Colonic mucosa (tissue), 4 donors: ENCODE measurements at places on chromosomes 2 and 18. TPM values are rescaled to one million over a fixed set of nuclear protein-coding genes. Genes with fewer than 3 reads are reported as not detected.

CLIP4 gene
- 7.7 TPM for total RNA-seq

ST8SIA5 gene
- total RNA-seq = 0.37 TPM

ANKRD36C gene
- 18.9 TPM for total RNA-seq

TWIST2 gene
- 0.82 TPM for total RNA-seq

MPP4 gene
- total RNA-seq = not detected

POTEC gene
- not detected for total RNA-seq

CIAO1 gene
- total RNA-seq = 75.5 TPM

LBH gene
- 16.1 TPM for total RNA-seq
